Neural progenitor cell (in vitro differentiated cells): ENCODE measurements at places on chromosomes 11 and 22.

DNA sequence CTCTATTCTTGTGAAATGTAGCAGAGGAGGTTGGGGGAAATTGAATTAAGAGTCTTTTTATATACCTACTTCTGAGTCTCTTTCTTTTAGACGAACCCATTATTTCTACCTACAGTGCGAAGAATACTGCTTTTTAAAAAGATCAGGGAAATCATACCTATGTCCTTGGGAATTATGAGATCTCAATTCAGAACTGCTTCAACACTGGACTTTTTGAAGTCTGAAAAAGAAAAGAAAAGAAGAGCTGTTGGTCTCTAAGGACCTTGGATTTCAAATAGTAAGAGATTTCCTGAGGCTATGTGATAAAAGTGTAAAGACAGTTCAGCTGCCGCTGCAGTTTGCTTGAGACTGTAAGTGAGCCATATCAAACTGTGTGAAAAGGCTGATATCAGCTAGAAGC lies 3.7 kb upstream of the OR5B21 start:
- H3K36me3 ChIP-seq, result no peaks in the 10 kb centered on the region
- H3K27ac ChIP-seq, result no peak overlapping the region
- DNase-seq, result no peak

- H3K36me3 ChIP-seq, result no peaks in the 10 kb centered on the region
- peaks cover 1% of the 10 kb centered on the region for H3K27me3 ChIP-seq
- no peak overlapping the region for H3K27ac ChIP-seq
- peaks cover 31% of the 10 kb centered on the region for H3K4me1 ChIP-seq
- no peak overlapping the region for H3K4me3 ChIP-seq
- DNase-seq, result peak; percentile 65
These were observed 78.7 kb upstream of the GRAMD1B start for GRCh38 chr11:123351375-123351774.

- no peaks in the 10 kb centered on the region for H3K36me3 ChIP-seq
- no peak for DNase-seq
- H3K4me3 ChIP-seq, result no peak overlapping the region
These were observed 270.2 kb upstream of the LUZP2 start for GRCh38 chr11:24226606-24227005.

DNA sequence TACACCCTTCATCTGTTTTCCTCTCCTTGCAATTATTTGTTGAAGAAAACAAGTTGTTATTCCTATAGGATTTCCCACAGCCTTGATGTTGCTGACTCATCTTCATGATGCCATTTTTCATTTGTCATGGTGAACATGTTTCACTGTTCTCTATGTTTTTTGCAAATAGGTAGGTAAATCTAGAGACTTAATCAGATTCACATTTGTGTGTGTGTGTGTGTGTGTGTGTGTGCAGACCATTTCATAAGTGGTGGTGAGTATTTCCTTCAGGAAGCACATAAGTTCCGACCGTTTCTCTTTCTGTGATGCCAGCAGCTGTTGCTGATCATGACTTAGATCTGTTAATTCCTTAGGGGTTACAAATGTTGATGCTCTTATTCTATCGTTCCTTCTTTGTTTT lies 80.3 kb upstream of the IZUMO1R start:
- no peak overlapping the region for H3K4me3 ChIP-seq
- H3K36me3 ChIP-seq, result no peaks in the 10 kb centered on the region
- DNase-seq, result no peak

DNA sequence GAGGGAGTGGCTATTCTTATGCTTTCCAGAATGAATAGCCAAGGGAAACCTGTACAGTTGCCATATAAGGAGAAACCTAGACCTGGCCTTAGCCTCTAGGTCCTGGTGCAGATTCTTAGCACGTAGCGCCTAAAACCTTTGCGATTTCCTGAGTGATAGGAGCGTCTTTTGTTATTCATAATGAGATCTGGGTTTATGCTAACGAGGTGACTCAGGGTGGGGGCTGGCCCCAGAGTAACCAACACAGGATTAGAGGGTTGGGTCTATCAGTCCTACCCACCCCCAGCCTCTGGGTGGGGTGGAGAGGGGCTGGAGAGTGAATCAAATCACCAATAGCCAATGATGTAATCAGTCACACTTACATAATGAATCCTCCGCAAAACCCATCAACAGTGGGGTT lies 73.4 kb upstream of the PARVG start:
- peaks cover 20% of the 10 kb centered on the region for H3K4me1 ChIP-seq
- DNase-seq, result peak; percentile 49
- no peak overlapping the region for H3K27ac ChIP-seq
- no peaks in the 10 kb centered on the region for H3K27me3 ChIP-seq

GRCh38 chr11:128888034-128888985 lies 2.8 kb upstream of the KCNJ5 start:
- H3K4me1 ChIP-seq, result peaks cover 27% of the 10 kb centered on the region
- H3K36me3 ChIP-seq, result no peaks in the 10 kb centered on the region
- DNase-seq, result peak; percentile 62
- H3K27me3 ChIP-seq, result peaks cover 82% of the 10 kb centered on the region
- no peak overlapping the region for H3K27ac ChIP-seq

DNA sequence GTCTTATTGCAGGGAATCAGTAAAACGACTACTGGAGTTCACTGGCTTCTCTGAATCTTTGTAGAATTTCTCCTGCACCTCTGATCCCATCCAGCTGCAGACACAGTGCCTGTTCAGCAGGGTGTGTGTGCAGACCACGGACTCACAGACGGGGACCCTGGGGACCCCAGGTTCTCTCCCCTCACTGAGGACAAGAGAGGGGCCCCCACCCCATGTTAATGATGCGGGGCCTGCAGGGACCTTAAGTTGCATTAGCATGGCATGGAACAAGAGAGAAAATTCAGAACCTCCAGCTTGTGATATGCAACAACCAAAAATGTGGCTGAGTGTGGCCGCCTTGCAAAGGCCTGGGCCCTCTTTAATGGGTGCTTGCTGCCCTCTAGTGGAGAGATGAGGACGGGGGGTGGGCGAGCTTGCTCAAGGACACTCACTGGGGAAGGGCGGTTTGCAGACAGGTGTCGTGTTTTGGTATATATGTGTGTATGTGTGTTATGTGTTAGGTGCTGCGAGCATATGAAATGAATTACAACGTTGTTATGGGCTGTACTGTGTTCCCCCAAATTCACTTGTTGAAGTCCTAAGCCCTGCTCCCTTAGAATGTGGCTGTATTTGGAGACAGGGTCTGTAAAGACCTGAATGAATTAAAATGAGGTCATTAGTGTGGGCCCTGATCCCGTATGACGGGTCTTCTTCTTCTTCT lies 84.4 kb upstream of the SEPTIN5 start:
- no peaks in the 10 kb centered on the region for H3K36me3 ChIP-seq
- no peak overlapping the region for H3K4me3 ChIP-seq
- H3K4me1 ChIP-seq, result peaks cover 9% of the 10 kb centered on the region
- no peak overlapping the region for H3K27ac ChIP-seq

- H3K4me3 ChIP-seq, result peak overlapping the region; percentile 54
- no peaks in the 10 kb centered on the region for H3K36me3 ChIP-seq
- H3K27me3 ChIP-seq, result peaks cover 73% of the 10 kb centered on the region
- peak; percentile 83 for DNase-seq
These were observed 109.7 kb downstream of the WNT7B start for GRCh38 chr22:45867118-45867905.

DNA sequence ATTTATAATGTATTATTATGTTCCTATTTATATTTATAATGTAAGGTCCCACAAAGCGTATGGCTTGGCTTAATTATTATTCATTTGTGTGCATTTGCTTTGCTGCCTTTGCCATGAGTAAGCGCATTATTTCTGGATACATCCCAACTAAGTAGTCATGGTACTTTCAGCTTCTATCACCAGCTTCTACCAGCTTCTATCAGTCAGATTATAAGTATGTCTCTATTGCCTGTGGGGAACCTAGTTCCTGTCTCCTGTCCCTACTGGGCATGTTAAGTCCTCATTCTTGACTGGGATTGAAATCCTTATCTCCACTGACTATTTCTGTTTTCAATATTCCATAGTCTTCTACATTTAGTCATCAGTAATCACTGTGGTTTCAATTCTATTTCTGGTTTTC lies 33.5 kb upstream of the OR10W1 start:
- DNase-seq, result no peak
- no peak overlapping the region for H3K27ac ChIP-seq
- H3K36me3 ChIP-seq, result no peaks in the 10 kb centered on the region

GRCh38 chr11:45365961-45366618 lies 79.9 kb upstream of the SYT13 start:
- H3K27me3 ChIP-seq, result peaks cover 20% of the 10 kb centered on the region
- DNase-seq, result no peak
